ENCODE measurements at places on chromosomes 7 and 10. TPM values are rescaled to one million over a fixed set of nuclear protein-coding genes. Genes with fewer than 3 reads are reported as not detected.

The GHRHR gene
- total RNA-seq, result 5.9 TPM

The GNGT1 gene
- 0.44 TPM for total RNA-seq

The CLCN1 gene
- total RNA-seq, result 0.13 TPM

GRCh38 chr10:125479059-125479458 lies 203.9 kb downstream of the TEX36 start:
- no peak for DNase-seq

DNA sequence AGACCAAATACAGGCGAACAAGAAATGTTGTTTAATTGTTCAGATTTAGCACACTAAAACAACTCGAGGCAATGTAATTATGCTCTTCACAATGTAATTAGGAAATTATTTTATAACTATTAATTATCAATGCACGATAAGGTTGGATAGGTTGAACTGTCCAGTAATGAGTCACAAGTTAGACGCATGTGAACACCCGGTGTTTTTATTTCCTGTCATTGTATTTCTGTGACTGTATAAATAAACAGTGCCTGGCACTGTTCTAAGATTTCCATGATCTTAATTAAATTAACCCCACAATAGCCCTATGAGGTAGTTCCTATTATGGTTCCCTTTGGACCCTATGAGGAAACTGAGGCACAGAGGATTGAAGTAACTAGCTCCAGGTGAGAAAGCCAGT lies 26.2 kb downstream of the C10orf105 start:
- no peak for DNase-seq

GRCh38 chr10:114073395-114074186 lies 29.9 kb downstream of the ADRB1 start:
- no peak for DNase-seq

DNA sequence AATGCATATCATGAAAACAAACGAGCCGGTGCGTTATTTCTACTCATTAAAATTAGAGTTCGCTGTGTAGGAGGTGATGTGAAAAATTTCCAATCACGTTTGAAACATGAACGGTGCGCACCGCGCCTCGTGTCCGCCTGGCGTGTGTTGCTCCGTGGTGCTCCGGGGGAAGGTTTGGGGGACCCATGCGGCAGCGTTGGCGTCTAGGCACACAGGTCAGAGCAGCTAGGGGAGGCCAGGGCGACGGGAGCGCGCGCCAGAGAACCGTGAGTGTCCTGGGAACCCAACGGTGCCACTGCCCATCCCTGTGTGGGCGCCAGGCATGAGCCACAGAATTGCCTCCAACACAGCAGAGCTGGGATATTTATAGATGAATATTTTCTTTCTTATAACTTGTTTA lies 70.6 kb upstream of the ADARB2 start:
- no peak for DNase-seq

DNA sequence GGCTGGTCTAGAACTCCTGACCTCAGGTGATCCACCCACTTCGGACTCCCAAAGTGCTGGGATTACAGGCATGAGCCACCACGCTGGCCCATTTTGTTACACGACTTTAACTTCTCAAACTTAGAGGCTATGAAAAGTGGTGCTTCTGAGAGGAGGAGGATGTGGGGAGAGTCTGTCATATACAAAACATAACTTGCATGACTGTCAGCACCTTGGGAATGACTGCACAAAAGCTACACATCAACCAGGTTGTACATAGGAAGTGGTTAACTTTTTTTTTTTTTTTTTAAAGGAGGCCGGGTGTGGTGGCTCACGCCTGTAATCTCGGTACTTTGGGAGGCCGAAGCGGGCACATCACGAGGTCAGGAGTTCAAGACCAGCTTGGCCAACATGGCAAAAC lies 43.4 kb upstream of the GSDME start:
- DNase-seq, result no peak

- no peak for DNase-seq
Observed at GRCh38 chr10:122795924-122796323, 49.7 kb downstream of the CUZD1 start.

GRCh38 chr7:38801786-38802185 lies 107.2 kb downstream of the VPS41 start:
- DNase-seq, result no peak

The PON3 gene
- total RNA-seq, result not detected

The YWHAG gene
- 241 TPM for total RNA-seq

DNA sequence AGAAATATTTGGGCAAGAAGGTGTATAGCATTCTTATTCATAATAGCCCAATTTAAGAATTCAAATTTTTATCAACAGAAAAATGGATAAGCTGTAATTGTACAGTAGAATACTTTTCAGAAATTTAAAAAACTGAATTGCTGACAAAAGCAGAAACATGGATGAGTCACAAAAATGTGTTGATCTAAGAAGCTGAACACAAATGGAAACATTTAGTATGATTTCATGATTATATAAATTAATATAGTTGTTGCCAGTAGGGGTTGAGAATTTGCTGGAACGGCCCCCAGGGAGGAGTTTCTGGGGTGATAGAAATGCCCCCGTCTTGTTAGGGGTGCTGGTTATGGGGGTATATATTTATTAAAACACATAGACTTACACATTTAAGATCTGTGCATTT lies 179.1 kb downstream of the KLF6 start:
- no peak for DNase-seq

The CUZD1 gene
- total RNA-seq, result 19.4 TPM

DNA sequence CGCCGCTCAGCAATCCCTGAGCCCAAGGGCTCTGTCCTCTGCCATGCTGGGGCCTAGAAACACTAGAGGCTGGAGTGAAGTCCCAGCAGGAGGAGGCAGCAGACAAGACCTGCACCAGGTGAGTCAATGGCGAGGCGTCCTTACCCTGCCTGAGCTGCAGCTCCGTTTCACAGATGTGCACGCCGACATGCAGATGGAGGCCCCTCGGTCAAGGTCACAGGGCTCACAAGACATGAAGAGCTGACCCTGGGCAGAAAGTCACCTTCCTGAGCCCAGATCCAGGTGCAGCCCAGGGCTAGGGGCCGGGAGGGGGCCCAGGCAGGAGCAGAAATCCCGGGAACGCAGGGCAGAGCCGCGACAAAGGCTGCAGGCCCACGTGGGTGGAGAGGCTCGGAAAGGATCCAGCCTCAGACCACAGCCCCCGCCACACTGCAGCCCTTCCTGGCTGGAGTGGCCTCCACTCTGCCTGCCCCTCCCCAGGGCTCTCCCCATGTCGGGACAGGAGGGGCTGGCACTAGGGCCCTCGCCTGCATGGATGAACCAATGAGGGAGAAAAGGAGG lies 23.8 kb downstream of the PDGFA start:
- no peak for DNase-seq

- DNase-seq, result no peak
Observed at GRCh38 chr10:133375357-133376115, 2.4 kb upstream of the ECHS1 start.

DNA sequence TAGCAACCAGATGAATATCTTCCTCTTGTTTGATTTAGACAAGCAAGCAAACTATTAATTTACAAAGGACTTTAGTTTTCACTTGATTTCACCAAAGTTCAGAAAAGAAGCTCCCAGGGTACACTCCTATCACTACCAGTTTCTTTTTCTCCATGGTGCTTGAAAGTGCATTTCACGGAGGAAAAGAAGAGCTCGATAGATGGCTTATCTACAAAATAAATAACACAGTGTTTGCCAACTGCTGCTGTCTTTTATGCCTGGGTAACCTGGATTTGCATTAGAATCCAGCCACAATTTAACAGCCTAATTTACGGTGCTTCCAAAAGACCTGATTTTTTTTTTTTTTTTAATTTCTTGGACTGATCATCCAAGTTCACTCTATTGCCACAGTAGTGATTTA lies 275.7 kb downstream of the GPR37 start:
- no peak for DNase-seq

- DNase-seq, result no peak
Observed at GRCh38 chr10:114911801-114912469, 26.1 kb upstream of the TRUB1 start.

DNA sequence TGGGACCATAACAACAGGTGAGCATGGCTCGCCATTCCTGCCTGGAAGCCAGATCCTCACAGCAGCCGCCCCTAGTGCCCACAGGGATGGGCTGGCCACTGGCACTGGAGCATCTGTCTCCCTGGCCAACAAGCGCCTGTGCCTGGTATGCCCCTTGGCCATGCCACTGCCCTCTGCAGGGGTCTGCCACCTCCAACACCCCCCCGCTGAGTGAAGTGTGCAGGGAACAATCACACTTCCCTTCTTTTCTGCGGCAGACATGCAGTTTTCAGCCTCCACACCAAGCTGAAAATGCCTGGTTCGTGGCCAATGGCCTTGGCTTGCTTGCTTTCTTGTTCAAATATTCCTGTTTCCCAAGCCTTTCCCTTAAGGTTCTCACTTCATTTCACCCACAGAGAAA lies 50.7 kb downstream of the HSPA12A start:
- no peak for DNase-seq

- no peak for DNase-seq
Observed at GRCh38 chr10:85927952-85928665, 438.5 kb downstream of the GRID1 start.

GRCh38 chr10:113115556-113115955 lies 165.5 kb downstream of the TCF7L2 start:
- no peak for DNase-seq

DNA sequence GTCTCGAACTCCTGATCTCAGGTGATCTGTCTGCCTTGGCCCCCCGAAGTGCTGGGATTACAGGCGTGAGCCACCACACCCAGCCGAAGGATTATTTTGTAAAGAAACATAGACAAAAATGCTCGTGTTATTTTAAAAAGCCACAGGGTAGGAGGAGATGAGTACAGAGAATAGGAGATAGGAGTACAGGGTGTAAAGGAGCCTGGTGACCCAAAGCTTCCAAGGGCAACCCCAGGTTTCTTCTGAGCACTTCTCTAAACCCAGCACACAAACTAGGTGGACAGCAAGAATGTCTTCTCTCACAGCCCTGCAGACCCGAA lies 54.7 kb downstream of the ZNF467 start:
- no peak for DNase-seq

The A1CF gene
- total RNA-seq, result not detected

- no peak for DNase-seq
Observed at GRCh38 chr7:67348171-67348570, 351.5 kb downstream of the TYW1 start.

DNA sequence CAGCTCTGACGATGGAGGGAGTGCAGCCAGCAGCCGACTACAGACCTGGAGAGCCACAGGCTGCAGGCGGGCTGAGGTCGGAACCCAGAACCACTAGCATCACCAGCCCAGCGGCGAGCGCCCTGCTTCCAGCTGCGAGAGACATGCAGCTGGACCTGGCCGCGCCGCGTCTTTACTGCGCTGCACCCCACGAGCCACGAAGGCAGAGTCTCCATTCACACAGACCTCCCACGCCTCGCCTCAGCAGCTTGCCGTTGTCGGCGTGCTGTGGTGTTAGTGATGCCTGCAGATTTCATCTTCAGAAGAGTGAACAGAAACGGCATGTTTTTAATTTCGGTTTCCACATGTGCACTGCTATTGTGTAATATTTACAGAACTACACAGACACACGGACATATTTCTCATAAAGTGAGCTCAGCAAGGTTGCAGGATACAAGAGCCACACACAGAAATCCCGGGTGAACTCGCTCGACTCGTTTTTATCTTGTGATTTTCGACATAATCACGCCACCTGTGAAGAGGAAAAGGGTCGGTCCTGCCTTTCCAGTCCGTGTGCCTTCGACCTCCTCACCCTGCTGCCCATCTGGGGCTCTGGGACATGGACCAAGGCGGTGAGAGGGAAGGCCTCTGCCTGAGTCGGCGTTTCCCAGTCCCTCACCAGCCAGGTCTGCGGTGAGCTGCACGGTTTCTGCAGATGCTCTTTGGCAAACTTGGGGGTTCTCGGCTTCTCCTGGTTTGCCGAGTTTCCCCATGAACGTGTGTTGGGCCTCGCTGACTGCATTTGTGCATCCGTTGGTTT lies 252.2 kb downstream of the ELFN1 start:
- DNase-seq, result no peak

The GIMAP4 gene
- total RNA-seq, result not detected

The NUP42 gene
- total RNA-seq, result 36.5 TPM

DNA sequence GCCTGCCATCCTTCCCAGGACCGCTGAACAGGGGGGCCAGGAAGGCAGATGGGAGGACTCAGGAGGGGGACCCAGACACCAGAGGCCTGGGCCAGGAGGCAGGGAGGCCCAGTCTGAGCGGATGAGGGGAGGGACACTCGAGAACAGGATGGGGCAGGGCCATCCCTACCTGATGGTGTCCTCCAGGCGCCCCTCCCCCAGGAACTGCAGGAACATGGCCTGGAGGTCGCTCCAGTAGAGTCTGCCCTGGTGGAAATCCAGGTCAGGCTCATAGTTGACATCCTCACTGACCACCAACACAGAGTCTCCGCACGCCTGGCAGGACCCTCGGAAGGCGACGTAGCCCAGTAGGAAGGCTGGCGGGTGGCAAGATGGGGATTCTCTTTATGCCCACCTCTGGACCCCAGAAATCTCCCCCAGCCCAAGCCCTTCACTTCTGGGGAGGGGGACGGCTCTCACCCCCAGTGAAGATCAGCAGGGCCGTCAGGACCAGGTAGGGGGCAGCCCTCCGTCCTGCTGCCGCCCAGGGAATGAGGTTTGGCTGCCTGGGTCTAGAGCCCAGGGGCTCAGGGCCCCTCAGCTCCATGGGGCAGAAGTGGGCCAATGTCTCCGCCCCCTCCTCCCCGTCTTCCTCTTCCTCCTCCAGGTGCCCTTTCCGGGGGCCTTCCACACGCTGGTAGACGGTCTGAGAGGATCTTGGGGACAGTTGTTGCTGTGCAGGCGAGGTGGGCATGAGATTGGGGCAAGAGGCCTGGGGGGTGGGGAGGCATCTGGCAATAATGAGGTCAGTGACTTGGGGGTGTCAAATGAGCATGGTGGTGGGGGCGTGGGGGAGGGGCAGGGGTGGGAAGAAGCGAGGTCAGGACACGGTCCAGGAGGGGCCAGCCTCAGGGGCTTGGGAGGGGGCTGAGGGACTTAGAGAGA lies 573 bp downstream of the TFR2 start:
- DNase-seq, result no peak

The SDHAF3 gene
- total RNA-seq, result 18.7 TPM

The MYO3A gene
- 4.3 TPM for total RNA-seq

The SLC35B4 gene
- 33.1 TPM for total RNA-seq

The MET gene
- 5.5 TPM for total RNA-seq

DNA sequence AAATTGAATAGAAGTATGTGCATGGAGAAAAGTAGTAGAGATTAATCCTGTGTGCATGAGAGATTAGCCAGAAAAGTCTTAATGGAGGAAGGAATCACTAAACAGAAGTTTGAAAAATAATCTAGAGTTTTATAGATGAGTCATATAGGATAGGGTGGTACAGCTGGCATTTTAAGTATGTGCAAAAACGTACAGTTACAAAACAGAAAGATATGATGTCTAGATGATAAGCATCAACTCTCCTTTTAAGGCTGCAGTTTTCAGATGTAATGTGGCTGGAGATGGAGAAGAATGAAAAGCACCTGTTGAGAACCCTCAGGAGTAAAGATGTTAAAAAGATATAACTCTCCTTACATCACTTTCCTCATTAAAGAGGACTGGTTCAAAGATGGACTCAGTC lies 271.3 kb downstream of the STK31 start:
- no peak for DNase-seq

The ADRA2A gene
- 1.4 TPM for total RNA-seq

The SLC26A3 gene
- not detected for total RNA-seq

The AKR1C4 gene
- not detected for total RNA-seq

Measured in H9 (cell line).